Astrocyte of the spinal cord (primary cell): ENCODE measurements at places on chromosomes 1 and 21.

DNA sequence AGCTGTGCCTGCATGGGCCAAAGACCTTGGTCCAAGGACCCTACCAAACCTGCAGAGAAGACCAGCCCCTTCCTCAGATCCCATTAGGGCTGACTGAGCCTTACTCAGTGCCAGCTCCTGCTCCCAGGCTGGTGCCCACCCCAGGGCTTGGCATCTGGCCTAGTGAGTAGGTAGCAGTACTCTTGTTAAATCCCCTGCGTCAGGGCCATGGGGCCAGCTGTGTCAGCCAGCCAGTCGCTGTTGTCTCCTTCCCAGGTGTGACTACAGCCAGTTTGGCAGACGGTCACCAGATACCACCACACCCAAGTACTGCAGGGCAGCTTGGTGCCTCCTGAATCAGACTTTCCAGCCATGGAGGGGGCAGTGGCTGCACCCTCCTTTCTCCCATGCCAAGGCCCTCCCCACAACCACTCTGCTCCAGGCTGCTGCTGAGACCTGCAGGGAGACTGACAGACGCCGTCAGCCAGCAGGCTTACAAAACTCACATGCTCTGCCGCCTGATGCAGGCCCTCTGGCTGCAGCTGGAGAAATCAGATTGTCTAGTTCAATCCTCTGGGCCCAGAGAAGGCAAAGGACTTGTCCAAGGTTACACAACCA is 3.0 kb downstream of the TENT5B start:
- DNase-seq: no peak

DNA sequence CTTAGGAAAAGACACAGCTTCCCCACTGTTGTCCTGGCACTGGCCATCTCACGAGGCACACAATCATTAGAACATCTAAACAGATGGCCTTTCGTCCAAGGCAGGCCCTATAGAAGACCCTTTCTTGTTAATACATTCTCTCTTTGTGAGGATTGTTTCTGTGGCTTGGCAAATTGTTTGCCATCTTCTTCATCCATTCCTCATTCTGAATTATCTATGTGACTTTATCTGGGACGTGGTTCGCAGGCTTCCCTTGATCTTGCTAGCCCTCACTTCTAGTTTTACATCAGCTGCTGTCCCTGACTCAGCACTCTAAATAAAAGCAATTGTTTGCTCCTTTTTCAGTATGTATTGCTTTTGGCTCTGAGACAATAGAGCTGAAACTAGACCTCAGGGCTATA is 101.1 kb upstream of the ZC3H11B start:
- peak; percentile 70 for DNase-seq

GRCh38 chr1:67708606-67709005 is 23.6 kb downstream of the GADD45A start:
- no peak for DNase-seq

DNA sequence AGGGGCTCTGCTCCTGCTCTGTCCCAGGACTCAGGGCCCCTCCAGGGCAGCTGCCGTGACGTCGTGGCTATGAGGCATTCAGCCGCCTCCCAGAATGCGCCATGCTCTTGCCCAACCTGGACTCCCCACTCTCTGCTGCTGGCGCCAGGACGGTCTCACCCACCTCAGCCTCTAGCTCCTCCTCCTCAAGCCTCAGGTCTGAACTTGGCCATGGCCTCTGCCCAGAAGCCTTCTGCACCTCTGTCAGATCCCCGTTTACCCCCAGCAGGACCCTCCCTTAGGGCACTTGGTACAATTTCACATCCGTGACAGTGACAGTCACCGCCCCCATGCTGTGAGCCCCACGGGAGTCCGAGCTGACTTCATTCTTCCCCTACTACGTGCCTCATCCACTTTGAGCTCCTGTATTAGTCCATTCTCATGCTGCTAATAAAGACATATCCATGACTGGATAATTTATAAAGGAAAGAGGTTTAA is 4.9 kb downstream of the CSTB start:
- no peak for DNase-seq

- DNase-seq: peak; percentile 46
These were observed 491.6 kb upstream of the C1orf87 start for GRCh38 chr1:60564916-60565750.

- no peak for DNase-seq
These were observed 150.9 kb downstream of the CNIH3 start for GRCh38 chr1:224767031-224767430.

DNA sequence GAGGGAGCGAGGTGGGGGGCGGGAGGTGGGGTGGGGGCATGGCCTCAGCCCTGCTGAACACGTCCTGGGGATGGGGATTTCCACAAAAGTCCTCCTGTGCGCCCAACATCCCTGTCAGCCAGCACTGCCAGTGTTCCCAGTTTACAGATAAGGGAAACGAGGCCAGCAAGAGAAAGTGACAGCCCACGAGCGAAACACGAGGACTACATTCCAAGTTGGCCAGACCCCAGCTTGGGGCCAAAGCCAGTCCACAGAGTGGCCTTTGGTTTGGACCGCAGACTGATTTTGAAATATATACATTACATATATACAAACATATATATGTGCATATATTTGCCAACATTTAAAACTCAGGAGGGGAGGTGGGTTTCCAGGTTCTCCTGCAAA is 5.0 kb downstream of the FBXO2 start:
- DNase-seq: no peak

- no peak for DNase-seq
These were observed 9.9 kb upstream of the COG2 start for GRCh38 chr1:230632273-230632873.

GRCh38 chr1:22835636-22836319 is 125.1 kb downstream of the EPHB2 start:
- DNase-seq: no peak

GRCh38 chr1:96145492-96145891 is 576.1 kb upstream of the PTBP2 start:
- peak; percentile 2 for DNase-seq

GRCh38 chr21:25903607-25904006 is 168.8 kb downstream of the GABPA start:
- no peak for DNase-seq

DNA sequence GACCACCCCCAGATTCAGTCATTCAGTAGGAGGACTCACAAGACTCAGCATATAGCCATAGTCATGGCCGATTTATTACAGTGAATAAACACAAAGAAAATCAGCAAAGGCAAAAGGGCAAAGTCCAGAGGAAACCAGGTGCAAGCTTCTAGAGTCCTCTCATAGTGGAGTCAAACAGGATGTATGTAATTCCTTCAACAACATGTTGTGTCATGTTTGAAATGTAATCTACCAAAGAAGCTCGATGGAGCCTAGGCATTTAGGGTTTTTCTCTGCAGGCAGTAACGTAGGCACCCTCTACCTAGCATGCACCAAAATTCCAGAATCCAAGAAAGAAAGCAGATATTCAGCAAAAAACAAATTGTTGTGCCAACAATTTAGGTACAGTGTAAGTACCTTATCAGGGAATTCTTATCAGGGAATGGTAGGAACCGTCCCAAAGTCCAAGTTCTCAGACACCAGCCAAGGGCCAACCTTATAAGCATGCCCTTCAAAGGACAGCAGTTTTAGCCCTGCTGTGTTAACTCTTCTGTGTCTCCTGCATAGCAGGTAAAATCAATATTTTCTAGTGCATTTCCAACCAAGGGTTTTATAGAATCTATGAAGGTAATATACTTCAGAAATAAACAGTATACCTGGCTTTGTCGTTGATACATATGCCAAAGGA is 16.1 kb upstream of the SLAMF6 start:
- DNase-seq: no peak

- DNase-seq: peak; percentile 10
These were observed 37.9 kb downstream of the PABPC4 start for GRCh38 chr1:39538531-39539251.

DNA sequence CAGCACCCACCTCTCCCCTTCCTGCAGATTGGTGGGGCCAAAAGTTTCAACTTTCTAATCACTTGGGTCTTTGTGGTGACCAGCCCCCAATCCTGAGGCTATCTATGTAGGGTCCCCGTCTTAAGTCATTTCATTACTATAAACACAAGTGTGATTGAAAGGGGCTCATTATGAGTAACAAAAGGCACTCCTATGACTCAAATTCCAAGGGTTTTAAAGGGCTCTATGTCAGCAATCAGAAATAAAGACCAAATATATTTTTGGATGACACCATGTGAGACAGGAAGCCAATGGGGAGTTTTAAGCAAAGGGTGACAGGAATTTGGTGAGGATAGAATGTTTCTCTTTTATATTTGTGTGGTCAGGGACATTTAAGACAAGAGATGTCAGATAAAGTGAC is 6.2 kb downstream of the ERO1B start:
- DNase-seq: no peak

DNA sequence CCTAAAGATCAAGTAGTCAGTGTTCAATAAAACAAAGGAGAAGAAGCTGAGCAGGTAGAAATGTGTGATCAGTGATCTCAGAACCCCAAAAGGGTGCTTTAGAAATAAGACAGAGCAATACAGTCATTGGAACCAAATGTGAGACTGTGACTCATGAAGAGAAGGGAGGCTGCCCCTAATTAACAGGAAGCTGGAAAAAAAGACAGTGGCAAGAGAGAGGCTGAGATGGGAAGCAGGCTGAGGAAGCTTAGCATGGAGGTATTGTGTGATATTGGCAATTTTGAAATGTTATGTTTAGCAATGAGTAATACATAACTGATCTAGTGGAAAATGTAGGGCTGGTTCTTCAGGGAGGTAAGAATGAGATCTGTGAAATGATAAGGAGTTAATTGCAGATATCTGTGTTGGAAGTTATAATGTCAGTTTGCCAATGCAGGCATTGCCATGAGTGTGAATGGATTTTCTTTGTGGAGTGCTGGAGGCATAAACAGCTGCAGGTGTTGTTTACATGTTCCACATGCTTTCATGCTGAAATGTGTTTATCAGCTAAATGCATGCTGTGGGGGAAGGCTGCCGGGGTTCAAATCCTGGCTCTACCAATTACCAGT is 90.6 kb upstream of the CACNA1E start:
- no peak for DNase-seq

DNA sequence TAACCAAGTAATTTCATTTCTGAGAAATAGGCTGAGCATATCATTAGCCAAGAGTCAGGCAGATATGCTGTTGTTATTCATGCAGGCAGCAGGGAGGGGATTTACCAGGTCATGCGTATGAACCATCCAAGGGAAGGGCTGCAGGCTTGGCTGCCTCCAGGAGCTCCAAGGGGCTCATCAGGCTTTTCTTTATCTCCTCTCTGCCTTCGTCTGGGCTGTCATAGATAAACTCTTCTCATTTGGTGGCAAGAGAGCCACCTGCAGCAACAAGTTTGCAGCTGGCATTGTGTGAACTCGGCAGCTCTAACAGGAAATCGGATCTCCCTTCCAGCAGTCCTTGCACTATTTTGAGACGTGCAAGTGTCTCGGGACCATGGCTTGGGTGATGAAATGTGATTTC is 7.5 kb downstream of the CCDC27 start:
- no peak for DNase-seq

GRCh38 chr1:64516301-64516700 is 46.4 kb downstream of the CACHD1 start:
- no peak for DNase-seq
